ENCODE measurements at places on chromosomes 7 and 10. TPM values are rescaled to one million over a fixed set of nuclear protein-coding genes. Genes with fewer than 3 reads are reported as not detected.

PALS2 gene
- total RNA-seq = 35.0 TPM

DNA sequence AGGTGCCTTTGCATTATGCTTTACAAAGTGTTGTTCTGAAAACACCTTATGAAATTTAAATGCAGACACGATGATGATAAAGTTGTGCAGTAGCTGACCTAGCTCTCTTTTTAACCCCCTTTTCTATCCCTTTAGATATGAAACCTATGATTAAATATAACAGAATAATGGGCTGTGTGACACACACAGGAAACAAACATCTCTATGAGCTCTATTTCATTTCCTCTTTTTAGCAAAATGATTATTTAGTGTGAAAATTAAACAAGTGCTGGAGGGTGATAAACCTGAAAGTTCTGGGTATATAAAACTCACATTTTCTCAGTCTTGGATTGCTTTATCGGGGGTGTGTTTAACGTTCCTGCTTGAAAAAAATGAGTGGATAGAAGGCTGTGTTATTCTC is 1310.5 kb upstream of the CELF2 start:
- H3K27ac ChIP-seq = no peak overlapping the region
- H3K4me1 ChIP-seq = no peaks in the 10 kb centered on the region
- DNase-seq = no peak
- no peak overlapping the region for H3K4me3 ChIP-seq
- no peaks in the 10 kb centered on the region for H3K36me3 ChIP-seq

GRCh38 chr7:40876601-40877000 is 741.8 kb downstream of the SUGCT start:
- no peaks in the 10 kb centered on the region for H3K36me3 ChIP-seq
- no peaks in the 10 kb centered on the region for H3K4me1 ChIP-seq
- DNase-seq = no peak
- no peak overlapping the region for H3K4me3 ChIP-seq
- no peaks in the 10 kb centered on the region for H3K27me3 ChIP-seq

PVRIG gene
- 0.64 TPM for total RNA-seq

NUTM2A gene
- total RNA-seq = 1.6 TPM

TMEM236 gene
- total RNA-seq = 0.04 TPM

DNA sequence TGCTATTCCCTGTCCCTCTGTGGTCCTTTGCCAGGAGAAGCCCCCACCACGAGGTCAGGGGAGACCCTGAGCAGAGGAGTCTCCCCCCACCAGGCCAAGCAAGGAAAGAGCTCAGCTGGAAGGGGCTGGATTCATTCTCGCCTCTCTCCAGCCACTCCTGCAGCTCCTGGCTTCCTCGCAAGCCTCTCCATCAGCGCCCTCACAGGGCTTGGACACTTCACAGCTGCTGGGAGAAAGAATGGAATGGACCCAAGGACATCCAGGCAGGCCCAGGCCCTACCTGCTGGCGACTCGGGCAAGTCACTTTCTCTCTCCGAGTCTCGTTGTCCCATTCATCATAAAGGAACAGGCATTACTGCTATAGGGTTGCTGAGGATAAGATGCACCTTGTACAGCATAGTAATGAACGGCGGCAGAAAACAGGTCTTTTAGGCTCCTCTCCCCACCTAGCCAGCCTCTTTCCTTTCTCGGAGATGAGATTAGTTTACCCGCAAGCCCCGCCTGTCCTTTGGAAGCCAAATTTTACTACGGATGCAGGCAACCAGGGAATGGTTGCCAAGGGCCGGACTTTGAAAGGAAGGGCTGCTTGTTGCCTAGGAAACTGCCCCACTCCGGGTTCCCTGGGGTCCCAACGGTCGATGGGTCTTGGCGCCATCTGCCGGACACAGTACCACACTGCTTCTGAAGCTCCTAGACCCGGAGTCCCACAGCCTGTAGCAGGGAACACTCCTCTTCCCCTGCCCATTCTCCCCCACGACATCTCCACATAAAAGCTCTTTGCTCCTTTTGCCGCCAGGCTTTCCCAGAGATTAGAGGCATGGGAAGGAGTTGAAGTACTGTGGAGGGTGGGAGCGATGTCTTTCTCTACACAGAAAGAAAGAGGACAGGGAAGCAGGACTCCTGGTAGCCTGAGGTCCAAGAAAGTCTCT is 22.3 kb downstream of the IMPDH1 start:
- H3K4me3 ChIP-seq = no peak overlapping the region
- H3K27me3 ChIP-seq = no peaks in the 10 kb centered on the region
- H3K27ac ChIP-seq = no peak overlapping the region
- DNase-seq = peak; percentile 95
- peaks cover 5% of the 10 kb centered on the region for H3K36me3 ChIP-seq

DNA sequence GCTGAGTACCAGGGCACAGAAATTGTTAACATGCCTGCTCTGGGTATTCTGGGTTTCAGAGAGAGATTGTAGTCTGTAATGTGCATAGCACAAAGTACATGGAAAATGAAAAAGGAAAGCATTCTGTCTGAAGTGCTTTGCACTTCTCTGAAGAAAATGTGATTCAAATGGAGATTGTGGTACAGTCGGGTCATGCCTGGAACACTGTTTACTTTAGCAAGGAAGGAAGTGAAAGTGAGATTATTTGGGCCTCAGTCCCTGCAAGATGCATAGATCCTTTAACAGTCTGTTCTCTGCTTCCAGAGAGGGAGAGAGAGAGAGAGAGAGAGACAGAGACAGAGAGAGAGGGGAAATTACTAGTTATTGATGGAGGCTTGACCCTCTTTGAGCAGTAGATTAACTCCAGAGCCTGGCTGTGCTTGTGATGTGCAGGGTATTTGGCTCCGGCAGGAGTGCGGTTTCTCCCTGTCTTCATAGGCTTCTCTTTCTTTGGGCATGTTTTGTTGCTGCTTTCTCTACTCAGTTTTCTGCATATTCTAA is 5.4 kb downstream of the VWC2 start:
- no peaks in the 10 kb centered on the region for H3K27me3 ChIP-seq
- no peak overlapping the region for H3K27ac ChIP-seq
- no peaks in the 10 kb centered on the region for H3K36me3 ChIP-seq
- H3K4me1 ChIP-seq = no peaks in the 10 kb centered on the region

GRCh38 chr10:55929291-55929690 is 431.8 kb downstream of the ZWINT start:
- no peak overlapping the region for H3K4me3 ChIP-seq
- H3K27ac ChIP-seq = no peak overlapping the region
- H3K27me3 ChIP-seq = no peaks in the 10 kb centered on the region
- no peaks in the 10 kb centered on the region for H3K4me1 ChIP-seq
- no peaks in the 10 kb centered on the region for H3K36me3 ChIP-seq

- H3K27ac ChIP-seq = no peak overlapping the region
- H3K27me3 ChIP-seq = no peaks in the 10 kb centered on the region
- no peak overlapping the region for H3K4me3 ChIP-seq
- no peaks in the 10 kb centered on the region for H3K36me3 ChIP-seq
- DNase-seq = no peak
Observed at GRCh38 chr7:108947526-108947925, 377.9 kb downstream of the DNAJB9 start.

CDH23 gene
- total RNA-seq = 0.53 TPM

DNA sequence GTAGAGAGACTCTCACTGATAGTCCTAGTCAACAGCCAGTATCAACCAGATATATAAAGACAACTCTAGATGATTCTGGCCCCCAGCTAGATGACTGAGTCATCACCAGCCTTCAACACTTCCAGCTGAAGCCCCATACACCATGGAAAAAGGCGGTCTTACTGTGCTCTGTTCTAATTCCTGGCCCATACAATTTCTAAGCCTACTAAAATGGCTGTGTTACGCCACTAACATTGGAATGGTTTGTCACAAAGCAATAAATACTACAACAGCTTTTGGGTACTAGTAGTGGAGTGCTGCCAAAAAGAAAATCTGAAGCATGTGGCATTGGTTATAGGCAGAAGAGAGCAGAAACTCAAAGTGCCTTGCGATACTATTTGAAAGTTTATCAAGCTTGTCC is 13.0 kb upstream of the TES start:
- H3K27ac ChIP-seq = no peak overlapping the region
- no peaks in the 10 kb centered on the region for H3K4me1 ChIP-seq
- no peaks in the 10 kb centered on the region for H3K36me3 ChIP-seq
- no peak overlapping the region for H3K4me3 ChIP-seq
- H3K27me3 ChIP-seq = no peaks in the 10 kb centered on the region
- no peak for DNase-seq

DNA sequence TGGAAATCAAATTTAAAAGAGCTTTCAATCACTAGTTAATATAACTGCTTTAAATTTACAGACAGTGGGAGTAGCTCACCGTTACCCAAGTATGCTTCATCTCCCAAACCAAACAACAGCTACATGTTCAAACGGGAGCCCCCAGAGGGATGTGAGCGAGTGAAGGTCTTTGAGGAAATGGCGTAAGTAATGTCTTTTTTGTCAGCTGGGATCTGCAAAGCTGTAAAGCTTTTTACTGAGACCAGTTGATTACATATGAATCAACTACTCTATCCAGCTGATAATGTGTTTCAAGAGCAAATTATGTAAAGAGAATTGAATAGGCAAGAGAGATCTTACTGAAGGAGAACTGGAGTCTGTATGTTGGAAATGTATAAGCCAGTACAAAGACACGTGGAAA is 116.2 kb downstream of the GLCCI1 start:
- no peak for DNase-seq
- no peak overlapping the region for H3K27ac ChIP-seq
- 0 out of 3 replicates have a peak, but pooled peaks cover 6% of the 10 kb centered on the region for H3K36me3 ChIP-seq
- no peaks in the 10 kb centered on the region for H3K4me1 ChIP-seq
- H3K4me3 ChIP-seq = no peak overlapping the region

Data from K562 (cell line).